Foreskin keratinocyte (primary cell): ENCODE measurements at places on chromosomes 11 and 22. TPM values are rescaled to one million over a fixed set of nuclear protein-coding genes. Genes with fewer than 3 reads are reported as not detected.

Gene TNNI2
- total RNA-seq = 5.6 and 8.6 TPM in 2 replicates

Gene ELMOD1
- total RNA-seq = not detected in 2 replicates

Gene CNGA4
- total RNA-seq = 0.07 TPM in 1 of 2 replicates, not detected in the other

Gene DNAJB13
- total RNA-seq = 0.07 TPM in 1 of 2 replicates, not detected in the other
